H9 (cell line): ENCODE measurements at places on chromosomes 4 and X. TPM values are rescaled to one million over a fixed set of nuclear protein-coding genes. Genes with fewer than 3 reads are reported as not detected.

DNA sequence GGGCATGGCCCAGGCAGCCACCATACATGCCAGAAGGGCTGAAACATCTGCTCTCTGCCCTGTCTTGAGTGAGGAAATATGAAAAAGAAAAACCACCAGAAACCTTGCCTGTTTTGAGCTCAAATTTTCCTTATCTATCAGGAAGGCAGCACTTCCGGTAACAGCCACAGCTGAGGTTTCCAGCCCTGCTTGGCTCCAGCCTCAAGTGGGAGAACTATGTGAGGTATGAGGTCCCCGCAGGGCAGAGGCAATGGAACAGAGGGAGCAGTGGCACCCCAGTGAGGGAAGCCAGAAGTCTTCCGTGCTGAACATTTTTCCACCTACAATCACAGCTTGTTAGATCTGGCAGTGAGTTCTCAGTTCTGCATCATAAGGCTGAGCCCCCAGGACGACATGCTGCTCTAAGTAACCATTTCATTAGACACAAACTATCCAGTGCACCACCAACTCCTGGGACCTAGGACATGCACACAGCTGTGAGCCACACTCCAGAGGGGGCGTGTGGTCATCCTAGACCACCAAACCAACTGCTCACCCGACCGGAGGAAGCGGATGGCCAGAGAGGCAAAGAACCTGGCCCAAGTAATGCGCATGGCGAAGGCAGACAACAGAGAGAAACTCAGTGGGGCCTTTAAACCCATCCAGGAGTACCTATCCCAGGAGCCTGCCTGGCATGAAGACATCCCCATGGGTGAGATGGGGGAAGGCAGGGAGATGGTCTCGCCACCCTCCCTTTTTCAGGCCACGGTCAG is 22.6 kb downstream of the WDR1 start:
- no peak for DNase-seq

- DNase-seq: no peak
These were observed 1.1 kb upstream of the SHROOM4 start for GRCh38 chrX:50815120-50815519.

- no peak for DNase-seq
These were observed 57.1 kb downstream of the FAM47B start for GRCh38 chrX:34999702-35000101.

- no peak for DNase-seq
These were observed 325.9 kb downstream of the EPHA5 start for GRCh38 chr4:65344278-65344825.

- no peak for DNase-seq
These were observed 204.8 kb downstream of the CFAP299 start for GRCh38 chr4:80540349-80540748.

SHISA3 gene
- 1.7 and 2.0 TPM in 2 replicates for total RNA-seq

GRCh38 chr4:129246145-129246544 is 150.2 kb downstream of the C4orf33 start:
- DNase-seq: no peak

PAGE2B gene
- total RNA-seq: not detected in 2 replicates
